Activated CD4-positive, alpha-beta T cell treated with anti-CD3 and anti-CD28 coated beads, Interleukin-2, amount 10 ng/mL, durations not matched to agents 7 days and 5 days (primary cell): ENCODE measurements at places on chromosomes 5 and 9. TPM values are rescaled to one million over a fixed set of nuclear protein-coding genes. Genes with fewer than 3 reads are reported as not detected.

ST8SIA4 gene
- 36.1 TPM for total RNA-seq

CEL gene
- total RNA-seq: 2.8 TPM

CYLC2 gene
- not detected for total RNA-seq

CTXN3 gene
- not detected for total RNA-seq

SHISAL2B gene
- not detected for total RNA-seq

PCDHB11 gene
- not detected for total RNA-seq

MLLT3 gene
- total RNA-seq: 74.7 TPM

DNA sequence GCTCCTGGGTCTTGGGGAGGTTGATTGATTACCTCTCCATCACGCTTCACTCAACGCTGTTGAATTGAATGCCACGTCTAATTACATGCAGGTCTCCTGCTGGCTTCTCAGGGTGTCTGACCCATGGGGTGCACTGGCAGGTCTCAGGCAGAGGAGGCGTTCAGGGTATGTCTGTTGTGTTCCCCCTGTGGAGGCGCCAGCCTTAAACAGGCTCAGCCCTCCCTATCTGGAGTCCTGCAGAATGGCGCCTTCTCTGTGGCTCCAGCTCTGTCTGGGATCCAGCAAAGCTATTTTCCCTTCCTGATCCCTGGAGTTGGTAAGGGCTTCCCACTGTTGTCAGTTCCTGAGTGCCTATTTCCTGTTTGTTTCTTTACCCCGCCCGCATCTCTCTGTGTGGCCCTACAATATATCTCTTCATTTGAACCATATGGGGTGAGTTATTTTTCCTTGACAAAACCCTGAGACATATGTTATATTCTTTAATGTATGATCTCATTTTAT is 150.0 kb downstream of the NTRK2 start:
- H3K27me3 ChIP-seq: no peaks in the 10 kb centered on the region
- no peak overlapping the region for H3K4me3 ChIP-seq
- H3K36me3 ChIP-seq: no peaks in the 10 kb centered on the region
- no peaks in the 10 kb centered on the region for H3K4me1 ChIP-seq
- no peak for DNase-seq
- H3K27ac ChIP-seq: no peak overlapping the region

DNA sequence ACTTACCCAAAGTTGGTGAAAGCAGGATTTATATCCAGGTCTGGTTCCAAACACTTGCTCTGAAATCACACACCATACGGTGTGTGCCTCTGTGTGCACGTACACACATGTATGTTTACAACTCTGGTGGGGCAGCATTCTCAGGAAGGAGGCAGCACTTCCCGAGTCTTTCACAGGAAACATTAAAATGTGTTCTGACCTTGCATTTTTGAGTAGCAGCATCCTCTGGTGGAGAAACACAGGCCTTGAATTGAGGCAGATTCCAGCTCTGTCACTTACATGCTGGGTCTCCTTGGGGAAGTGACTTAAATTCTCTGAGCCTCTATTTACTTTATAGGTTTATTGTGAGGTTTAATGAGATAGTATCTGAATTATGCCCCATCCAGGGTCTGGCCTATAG is 126.4 kb downstream of the RGS3 start:
- H3K27ac ChIP-seq: peak overlapping the region; percentile 56
- H3K4me3 ChIP-seq: no peak overlapping the region
- no peaks in the 10 kb centered on the region for H3K27me3 ChIP-seq
- peaks cover 18% of the 10 kb centered on the region for H3K36me3 ChIP-seq
- peaks cover 70% of the 10 kb centered on the region for H3K4me1 ChIP-seq

DNA sequence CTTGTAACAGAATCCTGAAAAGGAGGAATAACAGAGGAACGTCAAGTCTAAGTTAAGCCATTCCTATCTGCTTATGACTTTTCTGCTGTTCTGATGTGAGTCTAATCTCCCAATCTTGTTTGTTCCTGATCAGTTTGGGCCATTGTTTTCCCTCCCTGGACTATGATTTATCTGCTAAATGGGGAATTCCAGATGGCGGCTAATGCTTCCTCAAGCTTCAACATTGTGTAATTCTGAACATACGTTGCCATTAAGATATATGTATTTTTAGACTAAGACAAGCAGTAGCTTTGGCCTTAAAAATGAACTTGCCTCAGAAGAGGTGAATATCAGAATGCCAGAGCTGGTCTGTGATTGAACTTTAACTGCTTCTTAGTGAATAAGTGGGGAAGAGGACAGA is 142.7 kb downstream of the PRKACG start:
- no peak for DNase-seq
- H3K27me3 ChIP-seq: no peaks in the 10 kb centered on the region
- H3K4me1 ChIP-seq: no peaks in the 10 kb centered on the region
- H3K36me3 ChIP-seq: no peaks in the 10 kb centered on the region
- no peak overlapping the region for H3K4me3 ChIP-seq
- no peak overlapping the region for H3K27ac ChIP-seq

GRCh38 chr5:160702934-160703333 is 149.1 kb downstream of the ATP10B start:
- no peaks in the 10 kb centered on the region for H3K4me1 ChIP-seq
- no peaks in the 10 kb centered on the region for H3K36me3 ChIP-seq
- peaks cover 12% of the 10 kb centered on the region for H3K27me3 ChIP-seq

DNA sequence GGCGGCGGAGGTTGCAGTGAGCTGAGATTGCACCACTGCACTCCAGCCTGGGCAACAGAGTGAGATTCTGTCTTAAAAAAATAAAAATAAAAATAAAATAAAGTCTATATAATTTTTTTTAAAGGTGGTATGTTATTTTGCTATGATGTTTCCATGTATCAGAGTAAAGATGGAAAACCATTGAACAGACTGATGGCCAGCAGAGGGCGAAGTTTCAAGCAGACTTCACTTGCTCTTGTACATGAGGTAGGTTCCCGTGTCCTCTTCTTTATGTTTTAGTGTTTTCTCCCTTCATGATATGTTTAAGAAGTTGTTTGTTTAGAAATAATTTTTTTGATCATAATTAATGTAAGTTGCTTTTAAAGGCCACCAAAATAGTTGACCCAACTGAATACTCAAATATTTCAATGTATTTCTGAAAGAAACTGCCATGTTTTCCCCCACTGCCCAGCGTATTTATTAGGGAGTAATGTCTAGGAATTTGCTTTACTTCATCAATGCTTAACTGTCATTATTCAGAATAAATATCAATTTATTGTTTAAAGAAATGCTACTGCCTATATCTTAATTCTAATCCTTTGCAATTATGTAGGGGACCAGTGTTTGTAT is 146.4 kb downstream of the HACD4 start:
- H3K36me3 ChIP-seq: peaks cover 3% of the 10 kb centered on the region
- H3K27me3 ChIP-seq: no peaks in the 10 kb centered on the region
- H3K4me3 ChIP-seq: no peak overlapping the region
- H3K27ac ChIP-seq: no peak overlapping the region
- DNase-seq: peak; percentile 74

GRCh38 chr5:37804401-37804800 is 35.4 kb downstream of the GDNF start:
- DNase-seq: no peak
- H3K27ac ChIP-seq: no peak overlapping the region
- H3K36me3 ChIP-seq: no peaks in the 10 kb centered on the region
- peaks cover 18% of the 10 kb centered on the region for H3K27me3 ChIP-seq

- no peak for DNase-seq
- no peaks in the 10 kb centered on the region for H3K4me1 ChIP-seq
- peaks cover 3% of the 10 kb centered on the region for H3K27me3 ChIP-seq
- H3K27ac ChIP-seq: no peak overlapping the region
- no peaks in the 10 kb centered on the region for H3K36me3 ChIP-seq
- no peak overlapping the region for H3K4me3 ChIP-seq
Observed at GRCh38 chr9:122656378-122656777, 1.0 kb downstream of the OR1B1 start.

DNA sequence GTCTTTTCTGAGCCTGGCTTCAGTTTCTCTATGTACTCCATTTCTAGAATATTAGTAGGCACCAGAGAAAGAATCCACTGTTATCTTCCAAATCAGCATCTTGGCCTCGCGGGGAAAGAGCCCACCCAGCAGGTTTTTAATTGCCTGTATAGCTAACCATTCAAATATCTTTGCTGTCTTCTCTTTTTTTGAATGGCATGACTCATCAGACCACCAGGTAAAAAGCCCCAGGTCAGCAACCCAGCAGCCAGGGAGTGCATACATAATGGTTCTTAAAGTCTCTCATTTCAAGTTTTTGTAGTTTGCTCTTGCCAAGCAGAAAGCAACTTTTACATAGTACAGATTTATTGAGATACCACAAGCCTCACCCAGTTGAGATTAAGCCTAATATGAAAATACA is 50.7 kb downstream of the TMEM167A start:
- no peaks in the 10 kb centered on the region for H3K36me3 ChIP-seq
- no peak overlapping the region for H3K27ac ChIP-seq
- no peak overlapping the region for H3K4me3 ChIP-seq
- no peak for DNase-seq
- H3K4me1 ChIP-seq: no peaks in the 10 kb centered on the region
- no peaks in the 10 kb centered on the region for H3K27me3 ChIP-seq

- H3K4me3 ChIP-seq: no peak overlapping the region
- no peaks in the 10 kb centered on the region for H3K4me1 ChIP-seq
- no peak overlapping the region for H3K27ac ChIP-seq
- H3K36me3 ChIP-seq: no peaks in the 10 kb centered on the region
- no peak for DNase-seq
- no peaks in the 10 kb centered on the region for H3K27me3 ChIP-seq
Observed at GRCh38 chr5:2200261-2200950, 317.7 kb upstream of the IRX4 start.

DNA sequence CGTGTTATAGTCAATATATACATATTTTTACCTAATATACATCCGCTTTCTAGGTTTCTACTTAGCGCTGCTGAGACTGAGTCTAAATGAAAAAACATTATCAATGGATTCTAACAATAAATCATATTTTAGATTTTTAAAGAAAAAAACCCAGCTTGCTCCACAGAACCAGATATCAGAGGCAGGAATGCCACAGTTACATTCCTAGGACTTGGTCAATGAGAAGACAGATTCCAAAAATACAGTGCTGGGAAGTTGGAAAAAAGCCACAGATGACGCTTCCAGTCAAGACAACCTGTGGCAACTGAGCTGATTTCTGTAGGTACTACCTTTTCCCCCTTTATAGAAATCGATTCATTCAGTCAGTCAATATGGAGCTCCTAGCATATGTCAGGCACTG is 577 bp upstream of the CCDC112 start:
- peaks cover 13% of the 10 kb centered on the region for H3K4me1 ChIP-seq
- no peak overlapping the region for H3K27ac ChIP-seq
- peaks cover under 1% of the 10 kb centered on the region for H3K36me3 ChIP-seq

DNA sequence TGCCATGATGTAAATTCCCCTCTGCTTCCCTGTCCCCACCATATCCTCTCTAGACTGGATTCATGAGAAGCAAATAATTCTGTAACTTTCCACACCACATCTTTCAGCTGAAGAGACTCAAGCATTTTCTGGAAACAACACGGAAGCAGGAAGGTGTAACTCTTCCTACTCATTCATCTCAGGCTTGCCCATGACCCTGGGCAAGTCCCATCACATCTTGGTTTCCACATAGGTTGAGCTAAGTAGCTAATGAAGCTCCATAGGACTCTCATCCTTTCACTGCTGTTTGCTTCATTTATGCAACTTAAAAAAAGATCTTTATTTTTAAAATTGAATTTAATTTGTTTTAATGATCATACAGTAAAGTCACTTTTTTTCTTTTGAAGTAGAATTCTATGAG is 32.7 kb upstream of the STARD4 start:
- no peak overlapping the region for H3K27ac ChIP-seq
- H3K4me3 ChIP-seq: no peak overlapping the region
- no peaks in the 10 kb centered on the region for H3K36me3 ChIP-seq
- no peaks in the 10 kb centered on the region for H3K4me1 ChIP-seq

GRCh38 chr5:136246122-136246521 is 53.2 kb upstream of the SMIM32 start:
- H3K4me1 ChIP-seq: peaks cover 4% of the 10 kb centered on the region
- H3K4me3 ChIP-seq: no peak overlapping the region
- no peak overlapping the region for H3K27ac ChIP-seq
- H3K36me3 ChIP-seq: no peaks in the 10 kb centered on the region
- peaks cover 6% of the 10 kb centered on the region for H3K27me3 ChIP-seq

DNA sequence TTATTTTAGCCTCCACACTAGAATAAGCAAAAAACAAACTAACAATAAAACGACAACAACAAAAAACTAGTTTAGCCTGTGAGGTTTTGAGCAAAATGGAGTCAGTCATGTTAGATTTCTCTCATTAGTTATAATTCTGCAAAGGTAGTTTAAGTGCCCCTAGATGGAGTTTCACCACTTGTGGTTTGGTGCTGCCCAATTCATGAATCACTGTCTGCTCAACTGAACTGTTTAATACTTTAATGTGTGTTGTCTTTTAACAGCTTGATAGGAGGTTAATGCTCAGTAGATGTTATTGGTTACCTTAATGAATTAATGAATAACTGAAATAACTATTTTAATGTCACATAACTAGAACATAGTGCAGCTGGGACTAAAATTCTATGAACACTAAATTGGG is 3.5 kb upstream of the PLAA start:
- peaks cover 33% of the 10 kb centered on the region for H3K4me1 ChIP-seq
- no peak for DNase-seq
- no peak overlapping the region for H3K27ac ChIP-seq
- no peaks in the 10 kb centered on the region for H3K27me3 ChIP-seq
- peaks cover 4% of the 10 kb centered on the region for H3K36me3 ChIP-seq
